ENCODE measurements at places on chromosomes 12 and 14.

DNA sequence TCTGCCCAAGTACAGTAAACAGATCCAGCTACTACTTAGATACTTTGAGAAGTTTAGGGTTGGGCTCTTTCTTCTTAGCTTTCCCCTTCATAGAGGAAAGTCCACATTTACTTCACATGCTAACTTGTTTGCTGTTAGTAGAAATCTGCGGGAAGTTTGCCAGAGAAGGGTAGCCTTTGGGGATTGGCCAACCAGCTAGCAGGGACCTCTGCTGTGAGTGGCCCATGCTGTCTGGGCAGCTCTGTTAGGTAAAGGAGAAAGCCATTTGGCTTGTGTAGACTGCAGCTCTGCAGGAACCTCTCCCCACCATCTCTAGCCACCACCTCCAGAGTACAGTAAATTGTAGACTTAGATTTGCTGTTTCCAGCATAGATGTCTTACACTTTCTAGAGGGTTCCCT is 193.9 kb downstream of the RGS6 start:
- peaks cover 20% of the 10 kb centered on the region for H3K27me3 ChIP-seq
- no peak overlapping the region for H3K27ac ChIP-seq
- no peak for DNase-seq
- H3K4me1 ChIP-seq = no peaks in the 10 kb centered on the region
- no peak overlapping the region for H3K4me3 ChIP-seq

DNA sequence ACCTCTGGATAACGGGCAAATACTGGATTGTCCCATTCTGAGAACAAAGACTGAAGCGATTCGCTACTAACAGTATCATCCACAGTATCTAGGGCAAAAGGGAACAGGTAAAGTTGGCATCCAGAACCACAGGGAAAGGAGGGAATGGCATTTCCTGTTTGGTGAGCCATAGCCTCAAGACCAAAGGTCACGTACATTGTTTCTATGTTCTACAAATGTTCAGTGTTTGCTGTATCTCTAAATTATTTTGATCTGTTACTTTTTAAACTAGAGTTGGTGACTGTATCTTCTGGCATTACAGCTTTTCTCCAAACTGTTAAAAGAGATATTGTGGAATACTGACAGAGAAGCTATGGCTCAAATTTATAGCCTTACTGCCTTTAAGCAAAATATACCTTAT is 9.7 kb downstream of the MLH3 start:
- H3K27ac ChIP-seq = no peak overlapping the region
- DNase-seq = no peak
- peaks cover 4% of the 10 kb centered on the region for H3K36me3 ChIP-seq
- peaks cover 9% of the 10 kb centered on the region for H3K4me1 ChIP-seq

GRCh38 chr14:95948558-95948981 is 71.9 kb downstream of the TUNAR start:
- no peaks in the 10 kb centered on the region for H3K36me3 ChIP-seq
- peaks cover 59% of the 10 kb centered on the region for H3K27me3 ChIP-seq
- no peak for DNase-seq
- no peaks in the 10 kb centered on the region for H3K4me1 ChIP-seq
- H3K4me3 ChIP-seq = no peak overlapping the region

DNA sequence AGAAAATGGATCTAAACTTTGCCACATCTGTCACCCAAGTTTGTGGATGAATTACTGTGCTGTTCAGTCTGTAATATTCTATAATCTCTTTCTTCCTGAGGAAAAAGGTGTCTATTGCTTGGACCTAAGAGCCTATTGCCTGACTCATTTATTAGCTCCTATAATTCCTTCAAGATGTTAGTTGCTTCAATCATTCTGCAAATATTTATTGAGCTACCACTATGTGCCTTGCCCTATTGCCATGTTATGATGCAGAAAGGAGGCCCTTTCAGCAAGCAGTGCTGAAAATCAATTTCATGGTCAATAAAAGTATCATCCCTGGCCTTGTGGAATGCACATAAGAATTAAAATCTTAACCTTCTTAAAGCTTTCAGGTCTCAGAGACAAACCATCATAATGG is 113.6 kb downstream of the CCER1 start:
- DNase-seq = no peak
- H3K27ac ChIP-seq = no peak overlapping the region
- no peaks in the 10 kb centered on the region for H3K36me3 ChIP-seq
- H3K4me3 ChIP-seq = no peak overlapping the region

DNA sequence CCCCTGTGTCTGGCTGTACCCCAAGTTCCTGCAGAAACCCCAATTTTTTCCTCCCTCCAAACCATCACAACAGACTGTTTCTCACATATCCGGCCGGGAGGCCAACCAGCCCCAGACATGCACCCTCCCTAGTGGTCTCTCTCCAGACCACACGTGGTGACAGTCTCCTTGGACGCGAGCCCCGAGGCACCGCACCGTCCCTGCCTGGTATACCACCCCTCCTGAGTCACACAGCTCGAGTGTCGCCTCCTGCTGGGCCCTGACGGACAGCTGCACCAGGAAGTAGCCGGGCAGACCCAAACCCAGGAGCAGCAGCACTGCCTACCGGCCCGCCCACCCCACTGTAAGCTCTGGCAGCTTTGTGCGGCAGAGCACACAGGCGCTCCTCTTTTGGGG is 97.4 kb downstream of the RFLNA start:
- no peak for DNase-seq
- H3K4me1 ChIP-seq = peaks cover 55% of the 10 kb centered on the region
- H3K27me3 ChIP-seq = no peaks in the 10 kb centered on the region
- H3K36me3 ChIP-seq = peaks cover 5% of the 10 kb centered on the region
- peak overlapping the region; percentile 54 for H3K4me3 ChIP-seq
- peak overlapping the region; percentile 97 for H3K27ac ChIP-seq

DNA sequence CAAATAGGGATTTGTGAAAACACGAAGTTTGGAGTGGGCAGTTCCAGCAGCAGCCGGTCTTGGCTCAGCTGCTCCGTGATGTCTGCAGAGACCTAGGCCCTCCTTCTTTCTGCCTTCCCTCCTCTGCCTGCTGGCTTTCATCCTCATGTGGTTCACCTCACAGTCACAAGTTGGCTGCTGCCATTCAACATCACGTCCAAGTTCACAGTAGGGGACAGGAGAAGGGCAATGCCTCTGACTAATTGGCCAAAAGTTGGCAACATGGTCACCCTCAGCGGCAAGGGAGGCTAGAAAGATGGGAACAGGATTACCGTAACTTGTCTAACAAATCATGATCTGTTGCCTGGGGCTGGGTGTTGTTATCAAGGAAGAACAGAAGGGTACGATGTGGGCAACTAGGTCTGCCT is 7.8 kb upstream of the CACNA2D4 start:
- H3K27ac ChIP-seq = no peak overlapping the region
- no peaks in the 10 kb centered on the region for H3K36me3 ChIP-seq
- no peak for DNase-seq
- H3K4me3 ChIP-seq = peak overlapping the region; percentile 61

GRCh38 chr14:72711936-72712335 is 182.0 kb downstream of the DPF3 start:
- no peak overlapping the region for H3K4me3 ChIP-seq
- no peak for DNase-seq
- H3K4me1 ChIP-seq = peaks cover 40% of the 10 kb centered on the region
- peaks cover 16% of the 10 kb centered on the region for H3K36me3 ChIP-seq
- H3K27ac ChIP-seq = no peak overlapping the region

- no peak overlapping the region for H3K4me3 ChIP-seq
- DNase-seq = no peak
- H3K27me3 ChIP-seq = no peaks in the 10 kb centered on the region
- H3K36me3 ChIP-seq = no peaks in the 10 kb centered on the region
- H3K27ac ChIP-seq = no peak overlapping the region
Measured at GRCh38 chr14:90461425-90461824, 64.6 kb downstream of the CALM1 start.

- no peak overlapping the region for H3K27ac ChIP-seq
- H3K36me3 ChIP-seq = peaks cover 6% of the 10 kb centered on the region
- peaks cover 57% of the 10 kb centered on the region for H3K27me3 ChIP-seq
- H3K4me1 ChIP-seq = peaks cover 6% of the 10 kb centered on the region
Measured at GRCh38 chr14:93431036-93431670, 414 bp downstream of the UNC79 start.

DNA sequence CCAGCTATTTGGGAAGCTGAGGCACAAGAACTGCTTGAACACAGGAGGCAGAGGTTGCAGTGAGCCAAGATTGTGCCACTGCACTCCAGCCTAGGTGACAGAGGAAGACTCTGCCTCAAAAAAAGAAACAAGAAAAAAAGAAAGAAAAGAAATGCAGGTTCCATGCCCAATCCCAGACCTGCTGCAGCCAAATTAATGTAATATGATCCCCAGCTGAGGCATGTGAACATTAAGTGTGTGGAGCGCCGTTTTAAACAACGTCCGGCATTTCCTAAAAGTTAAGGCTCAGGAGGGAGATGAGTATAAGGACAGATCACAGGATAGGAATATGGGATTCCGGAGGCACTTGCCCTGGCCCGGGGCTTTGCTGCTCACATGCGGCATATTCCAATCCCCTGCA is 162.9 kb downstream of the KSR2 start:
- H3K36me3 ChIP-seq = no peaks in the 10 kb centered on the region
- H3K27ac ChIP-seq = no peak overlapping the region
- no peak overlapping the region for H3K4me3 ChIP-seq
- no peak for DNase-seq
- H3K27me3 ChIP-seq = peaks cover 19% of the 10 kb centered on the region

GRCh38 chr14:58796242-58797009 is 158.7 kb downstream of the DACT1 start:
- no peak for DNase-seq
- no peaks in the 10 kb centered on the region for H3K36me3 ChIP-seq
- no peak overlapping the region for H3K27ac ChIP-seq
- no peak overlapping the region for H3K4me3 ChIP-seq
- no peaks in the 10 kb centered on the region for H3K4me1 ChIP-seq

- no peaks in the 10 kb centered on the region for H3K27me3 ChIP-seq
- no peak overlapping the region for H3K27ac ChIP-seq
- H3K4me1 ChIP-seq = peaks cover 2% of the 10 kb centered on the region
- no peak for DNase-seq
- no peak overlapping the region for H3K4me3 ChIP-seq
Measured at GRCh38 chr12:120093592-120094355, 22.8 kb downstream of the RAB35 start.

GRCh38 chr12:66156654-66157053 is 13.1 kb downstream of the TMBIM4 start:
- no peak overlapping the region for H3K27ac ChIP-seq
- H3K4me3 ChIP-seq = no peak overlapping the region
- H3K4me1 ChIP-seq = peaks cover 57% of the 10 kb centered on the region
- DNase-seq = no peak

- no peaks in the 10 kb centered on the region for H3K36me3 ChIP-seq
- H3K4me1 ChIP-seq = no peaks in the 10 kb centered on the region
- no peak for DNase-seq
- H3K4me3 ChIP-seq = no peak overlapping the region
- no peak overlapping the region for H3K27ac ChIP-seq
Measured at GRCh38 chr12:62834971-62835547, 99.9 kb downstream of the PPM1H start.

DNA sequence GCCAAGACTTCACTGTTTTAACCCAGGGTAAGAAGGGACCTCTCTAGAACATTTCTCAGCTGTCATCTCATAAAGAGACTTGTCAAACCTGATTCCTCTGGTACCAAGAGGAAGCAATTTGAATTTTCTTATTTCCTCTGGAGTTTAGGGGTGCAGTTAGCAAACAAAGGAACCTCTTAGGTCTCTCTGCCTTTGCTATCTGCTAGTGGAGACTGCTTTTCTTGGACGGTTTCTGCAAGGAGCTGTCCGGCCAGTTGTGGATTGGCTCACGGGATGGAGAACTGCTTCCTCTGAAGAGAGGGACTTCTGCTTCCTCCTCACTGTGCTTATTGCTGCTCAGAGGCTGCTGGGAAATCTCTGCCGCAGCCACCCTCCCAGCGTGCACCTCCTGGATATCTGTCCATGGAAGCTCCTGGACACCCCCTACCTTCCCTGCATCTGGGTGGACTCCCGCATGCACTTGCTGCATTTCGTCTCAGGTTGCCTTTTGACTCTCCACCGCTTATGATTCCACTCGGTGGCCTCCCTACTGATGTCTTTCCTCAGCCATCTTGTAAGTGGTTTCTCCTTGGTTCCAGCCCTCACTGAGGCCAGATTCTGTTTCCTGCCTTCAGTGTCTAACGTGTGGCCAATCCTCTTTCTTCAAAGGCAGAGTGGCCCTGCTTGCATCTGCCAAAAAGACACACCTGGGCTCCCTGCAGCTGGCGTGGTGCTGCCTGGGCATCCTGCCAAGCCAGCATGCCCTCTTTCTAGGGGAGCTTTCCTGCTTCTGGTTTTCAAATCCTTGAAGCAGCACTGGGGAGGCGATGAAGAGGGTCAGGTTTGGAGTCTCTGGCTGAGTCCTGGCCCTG is 187.3 kb downstream of the CHST11 start:
- H3K27me3 ChIP-seq = no peaks in the 10 kb centered on the region
- peak overlapping the region; percentile 98 for H3K27ac ChIP-seq
- H3K36me3 ChIP-seq = peaks cover 22% of the 10 kb centered on the region
- peaks cover 54% of the 10 kb centered on the region for H3K4me1 ChIP-seq
- peak; percentile 47 for DNase-seq

- H3K27me3 ChIP-seq = no peaks in the 10 kb centered on the region
- peaks cover 13% of the 10 kb centered on the region for H3K36me3 ChIP-seq
- H3K4me3 ChIP-seq = peak overlapping the region; percentile 82
Measured at GRCh38 chr12:31887109-31887811, 72.0 kb upstream of the RESF1 start.

DNA sequence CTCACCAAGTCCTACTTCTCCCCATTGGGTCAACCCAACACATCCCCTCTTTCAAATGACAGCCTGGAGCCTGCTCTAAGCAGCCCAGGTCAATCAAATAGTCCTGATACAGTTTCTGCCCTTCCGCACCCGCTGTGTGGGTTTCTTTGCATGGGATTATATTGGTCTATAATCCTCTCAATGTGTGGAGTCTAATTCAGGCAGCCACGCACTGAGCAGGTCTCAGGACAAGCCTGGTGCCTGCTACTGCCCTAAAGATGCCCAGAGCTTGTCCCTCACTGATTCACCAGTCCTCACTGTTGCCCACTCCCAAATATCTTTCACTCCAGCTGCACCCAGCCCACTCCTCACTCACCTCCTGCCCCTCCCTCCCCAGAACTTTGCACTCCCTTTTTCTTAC is 16.4 kb downstream of the ACTN1 start:
- H3K36me3 ChIP-seq = no peaks in the 10 kb centered on the region
- no peak overlapping the region for H3K4me3 ChIP-seq
- peaks cover 1% of the 10 kb centered on the region for H3K4me1 ChIP-seq
- peaks cover 8% of the 10 kb centered on the region for H3K27me3 ChIP-seq
- no peak overlapping the region for H3K27ac ChIP-seq
- DNase-seq = no peak

DNA sequence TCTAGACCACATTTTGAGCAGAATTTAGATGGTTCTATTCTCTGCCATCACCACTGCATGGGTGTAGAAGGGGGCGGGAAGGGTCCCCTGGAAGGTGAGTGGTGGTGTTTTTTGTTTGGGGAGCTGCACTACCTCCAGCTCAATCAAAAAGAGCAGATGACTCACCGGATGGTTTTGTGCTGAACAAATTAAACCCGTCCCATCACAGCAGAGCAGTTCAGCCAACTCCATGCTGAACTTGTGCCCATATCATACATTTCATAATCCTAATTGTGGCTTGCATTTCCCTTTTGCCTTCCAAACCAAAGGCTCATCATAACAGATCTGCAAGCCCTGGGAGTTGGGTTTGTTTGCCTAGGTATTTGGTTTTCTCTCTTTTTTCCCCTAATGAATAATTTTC is 53.0 kb upstream of the RPH3A start:
- no peak for DNase-seq
- no peak overlapping the region for H3K4me3 ChIP-seq
- H3K27ac ChIP-seq = no peak overlapping the region
- peaks cover 30% of the 10 kb centered on the region for H3K27me3 ChIP-seq
- H3K36me3 ChIP-seq = no peaks in the 10 kb centered on the region

GRCh38 chr12:109994401-109995175 is 1.6 kb downstream of the GIT2 start:
- H3K4me1 ChIP-seq = peaks cover 44% of the 10 kb centered on the region
- peaks cover 2% of the 10 kb centered on the region for H3K36me3 ChIP-seq
- H3K4me3 ChIP-seq = peak overlapping the region; percentile 98
- H3K27ac ChIP-seq = peak overlapping the region; percentile 94
- peak; percentile 56 for DNase-seq
